ENCODE measurements at places on chromosomes 12 and 14. TPM values are rescaled to one million over a fixed set of nuclear protein-coding genes. Genes with fewer than 3 reads are reported as not detected.

Gene HSPB8
- 20.5 TPM for total RNA-seq

Gene KCNA1
- 0.54 TPM for total RNA-seq

Gene OR4K15
- total RNA-seq, result not detected

Gene ASB2
- not detected for total RNA-seq

Gene PSMA3
- total RNA-seq, result 105 TPM

Gene INHBC
- total RNA-seq, result under 0.01 TPM

Gene PLEKHG3
- total RNA-seq, result 15.5 TPM

All from articular chondrocyte of knee joint (primary cell).